NCI-H1694 treated with DMSO at 0.1 percent for 48 hours (cell line): ENCODE measurements at places on chromosomes 12 and 14.

DNA sequence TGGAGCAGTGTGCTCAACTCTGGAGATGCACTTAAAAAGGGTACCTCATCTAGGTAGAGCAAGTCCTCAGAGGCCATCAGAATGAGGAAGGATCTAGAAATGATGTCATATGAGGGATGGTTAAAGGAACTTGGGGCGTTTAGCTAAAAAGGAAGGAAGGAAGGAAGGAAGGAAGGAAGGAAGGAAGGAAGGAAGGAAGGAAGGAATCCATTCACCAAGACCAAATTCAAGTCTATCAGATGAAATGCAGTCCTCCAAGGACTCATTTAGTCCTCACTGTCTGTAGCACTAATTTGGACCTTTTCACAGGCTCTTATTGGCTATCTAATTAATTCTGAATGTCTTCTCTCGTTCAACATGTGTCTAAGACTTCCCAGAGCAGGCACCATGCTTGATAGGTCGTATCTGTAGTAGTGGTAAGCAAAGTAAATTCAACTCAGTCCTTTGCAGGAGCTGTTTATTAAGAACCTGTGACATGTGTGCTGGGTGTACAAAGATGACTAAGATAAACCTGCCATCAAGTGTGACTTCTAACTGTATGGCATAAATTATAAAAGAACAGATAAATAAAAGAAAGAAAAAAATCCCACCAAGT is 63.5 kb downstream of the LLPH start:
- DNase-seq: no peak

DNA sequence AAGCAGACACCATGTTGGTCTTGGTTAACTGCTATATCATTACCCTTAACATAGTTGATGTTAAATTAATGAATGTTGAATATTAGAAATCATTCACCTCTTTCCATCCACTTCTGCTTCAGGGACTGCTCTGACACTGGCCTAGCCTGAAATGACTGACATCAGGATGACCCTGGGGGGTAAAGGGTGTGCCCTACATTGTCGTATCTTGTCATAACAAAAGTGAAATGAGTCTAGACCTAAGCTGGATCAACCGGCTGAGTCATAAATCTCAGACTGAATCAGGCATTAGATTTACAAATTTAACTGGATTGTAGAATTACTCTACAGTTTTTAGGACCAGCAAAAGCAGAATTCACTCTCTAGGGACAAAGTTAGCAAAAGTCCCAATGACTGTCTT is 35.3 kb downstream of the KICS2 start:
- DNase-seq: no peak

DNA sequence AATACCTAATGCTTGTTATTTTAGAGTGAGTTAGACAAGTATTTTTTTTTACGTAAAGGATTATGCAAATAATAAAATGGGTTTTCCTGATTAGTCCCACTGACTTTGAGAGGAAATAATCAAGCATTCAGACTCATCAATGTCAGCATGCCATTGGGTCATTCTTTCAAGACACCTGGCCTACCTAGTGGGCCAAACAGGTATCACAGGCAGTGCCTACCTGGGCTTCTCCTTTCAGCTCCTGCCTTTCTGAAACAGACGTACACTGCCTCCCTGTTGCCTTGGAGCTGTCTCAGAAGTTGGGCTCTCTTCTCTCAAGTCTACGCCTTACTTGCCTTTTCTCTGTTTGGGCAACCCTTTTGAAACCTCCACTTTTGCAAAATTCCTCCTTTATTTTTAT is 545.6 kb downstream of the SNAPC1 start:
- no peak for DNase-seq

DNA sequence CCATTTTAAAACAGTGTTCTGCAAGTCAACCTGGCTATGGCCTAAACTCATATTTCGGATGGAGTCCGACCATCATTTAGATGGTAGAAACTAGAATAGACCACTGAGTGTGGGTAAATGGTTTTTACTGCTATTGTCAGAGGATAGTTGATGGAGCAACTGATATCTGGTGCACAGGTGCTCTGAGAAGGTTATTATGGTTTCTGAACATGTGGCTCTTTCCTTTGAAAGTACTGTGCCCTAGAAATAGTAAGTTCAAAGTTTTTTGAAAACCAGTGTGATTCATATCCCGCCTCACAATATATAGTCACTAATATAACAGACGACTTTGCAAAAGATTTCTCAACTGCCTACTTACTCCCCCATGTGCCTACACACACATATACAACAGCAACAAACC is 64.4 kb upstream of the BTG1 start:
- DNase-seq: no peak

- DNase-seq: no peak
Observed at GRCh38 chr14:54362759-54363437, 33.9 kb upstream of the CDKN3 start.

GRCh38 chr12:132986885-132987225 is 688 bp downstream of the ZNF26 start:
- DNase-seq: no peak

- DNase-seq: peak; percentile 73
Observed at GRCh38 chr14:57871459-57872080, 5.7 kb upstream of the SLC35F4 start.

DNA sequence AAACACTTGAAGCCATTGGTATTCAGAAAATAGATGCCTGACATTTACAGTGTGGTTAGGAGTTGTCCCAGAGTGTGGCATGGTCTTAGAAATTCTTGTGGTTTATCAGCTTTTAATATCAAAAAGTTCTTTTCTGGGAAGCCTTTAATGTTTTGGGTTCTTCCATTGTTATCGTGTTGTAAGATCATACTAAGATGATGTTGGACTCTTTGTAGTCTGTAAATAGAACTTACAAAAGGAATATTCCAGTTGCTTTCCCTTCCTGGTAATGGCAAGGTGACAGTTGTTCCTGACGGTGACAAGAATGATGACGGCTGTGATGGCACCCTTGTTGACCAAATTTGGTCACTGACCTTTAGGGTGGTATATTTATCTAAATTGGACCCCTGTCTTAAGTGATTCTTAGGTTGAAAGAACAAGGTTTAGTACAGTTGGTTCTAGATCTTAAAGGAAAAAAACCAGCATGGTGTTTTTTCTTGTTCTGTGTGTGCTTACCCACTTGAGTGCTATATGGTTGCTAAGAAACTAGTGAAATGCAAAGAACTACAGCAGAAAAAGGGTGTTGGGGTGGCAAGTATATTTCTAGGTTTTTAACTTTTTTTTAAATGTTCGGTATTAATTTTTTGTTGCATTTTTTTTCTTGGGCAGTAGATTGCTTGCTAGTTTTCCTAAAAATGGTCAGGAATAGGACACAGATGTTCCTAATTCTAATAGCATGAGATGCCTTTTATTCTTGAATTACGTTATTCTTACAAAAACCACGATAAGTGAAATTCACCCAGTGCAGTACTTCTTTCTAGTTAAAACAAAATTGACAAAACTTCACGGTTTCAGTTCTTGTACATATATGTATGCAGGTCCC is 2.1 kb downstream of the ATP2A2 start:
- DNase-seq: no peak

DNA sequence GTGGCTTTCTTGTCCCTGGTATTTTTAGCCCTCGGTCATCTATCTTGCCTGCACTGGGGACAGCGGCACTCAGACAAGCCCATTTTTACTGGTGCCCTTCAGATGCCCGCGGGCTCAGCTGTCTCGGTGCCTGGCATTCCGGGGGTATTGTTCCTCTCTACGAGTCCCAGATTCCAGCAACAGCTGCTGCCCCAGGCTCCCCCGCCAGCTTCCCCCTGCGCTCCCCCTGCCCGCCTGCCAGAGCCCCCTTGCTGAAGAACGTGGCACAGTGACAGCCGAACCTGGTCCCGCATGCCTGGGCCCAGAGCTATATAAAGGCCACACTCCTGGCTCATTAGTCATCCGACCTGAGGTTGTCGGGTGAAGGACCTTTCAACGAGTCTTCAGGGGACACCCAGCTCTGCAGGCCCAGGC is 10.9 kb upstream of the MYL2 start:
- DNase-seq: no peak

- DNase-seq: no peak
Observed at GRCh38 chr14:94043111-94043755, 17.1 kb downstream of the OTUB2 start.

- no peak for DNase-seq
Observed at GRCh38 chr12:111819191-111820158, 22.6 kb upstream of the MAPKAPK5 start.

DNA sequence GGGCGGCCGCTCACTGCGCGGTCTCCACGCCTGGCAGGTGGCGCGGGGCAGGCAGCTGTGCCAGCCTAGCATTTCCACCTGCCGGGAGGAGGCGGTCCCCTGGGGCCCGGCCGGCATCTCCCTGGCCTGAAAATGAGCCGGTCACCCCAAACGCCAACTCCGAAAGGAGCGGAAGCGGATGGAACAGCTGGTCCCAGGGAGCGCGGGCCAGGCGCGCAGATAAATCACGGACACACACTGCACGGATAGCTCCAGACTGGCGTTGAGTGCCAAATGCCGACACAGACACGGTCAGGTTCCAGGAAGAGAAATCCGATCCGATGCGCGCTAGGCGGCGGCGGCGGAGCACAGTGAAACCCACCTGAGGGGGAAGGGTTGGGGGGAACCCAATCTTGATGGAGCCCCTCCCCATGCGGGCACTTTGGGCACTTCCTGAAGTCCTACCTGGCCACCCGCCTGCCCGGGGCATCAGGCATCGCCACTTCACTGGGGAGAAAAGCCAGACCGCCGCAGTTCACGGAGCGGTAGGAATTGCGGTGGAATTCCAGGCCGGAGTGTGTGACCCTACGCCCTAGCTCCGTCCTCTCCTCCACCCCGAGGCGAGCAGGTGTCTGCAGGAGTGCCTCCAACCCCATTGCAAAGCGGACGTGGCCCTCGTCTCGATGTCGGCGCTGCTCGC is 624 bp upstream of the PLEKHD1 start:
- DNase-seq: no peak

DNA sequence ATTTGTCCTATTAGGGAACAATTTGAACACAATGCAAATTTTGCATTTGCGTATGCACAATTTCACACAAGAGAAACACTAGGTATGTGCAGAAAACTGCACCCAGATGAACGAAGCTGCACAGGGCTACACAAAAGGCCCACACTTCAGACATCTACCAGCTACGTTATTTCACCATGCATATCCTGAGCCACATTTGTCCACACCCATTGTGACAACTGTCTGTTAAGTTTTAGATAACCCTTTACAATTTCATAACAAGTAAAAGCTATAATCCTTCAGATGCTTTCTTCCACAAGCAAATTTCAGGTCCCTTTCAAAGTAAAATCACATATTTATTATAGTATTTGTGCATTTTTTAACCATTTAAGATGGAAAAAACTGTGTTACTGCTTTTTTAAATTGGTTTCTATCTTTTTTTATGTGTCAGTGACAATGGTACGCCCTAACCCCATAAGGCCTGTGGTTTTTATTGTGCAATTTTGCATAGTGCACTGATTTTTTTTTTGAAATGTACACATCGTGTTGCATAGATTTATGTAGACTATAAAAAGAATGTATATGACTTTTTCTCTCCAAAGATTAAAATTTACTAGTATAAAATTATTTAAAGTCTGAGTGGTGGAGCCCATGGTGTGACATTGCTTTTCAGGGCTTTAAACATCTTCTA is 87.8 kb upstream of the BTG1 start:
- no peak for DNase-seq

DNA sequence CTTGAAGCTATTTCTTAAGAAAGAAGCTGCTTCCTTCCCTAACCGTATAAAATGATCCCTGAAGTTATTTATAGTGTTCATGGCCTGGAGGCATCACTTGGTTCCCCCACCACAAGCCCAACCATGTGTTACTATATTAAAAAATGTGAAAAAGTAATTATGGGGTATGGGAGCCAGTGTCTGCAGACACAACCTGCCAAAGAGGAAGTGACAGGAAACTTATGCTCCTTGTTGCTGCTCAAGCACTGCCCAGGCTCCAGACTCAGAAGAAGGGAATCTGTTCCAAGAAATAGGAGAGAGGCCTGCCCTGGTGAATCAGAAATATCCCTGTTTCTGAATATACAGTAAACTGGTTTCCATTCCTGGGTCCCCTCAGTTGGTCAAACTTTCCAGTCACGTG is 217.2 kb upstream of the BMP4 start:
- no peak for DNase-seq

GRCh38 chr12:117699118-117699517 is 269.7 kb downstream of the KSR2 start:
- DNase-seq: no peak

DNA sequence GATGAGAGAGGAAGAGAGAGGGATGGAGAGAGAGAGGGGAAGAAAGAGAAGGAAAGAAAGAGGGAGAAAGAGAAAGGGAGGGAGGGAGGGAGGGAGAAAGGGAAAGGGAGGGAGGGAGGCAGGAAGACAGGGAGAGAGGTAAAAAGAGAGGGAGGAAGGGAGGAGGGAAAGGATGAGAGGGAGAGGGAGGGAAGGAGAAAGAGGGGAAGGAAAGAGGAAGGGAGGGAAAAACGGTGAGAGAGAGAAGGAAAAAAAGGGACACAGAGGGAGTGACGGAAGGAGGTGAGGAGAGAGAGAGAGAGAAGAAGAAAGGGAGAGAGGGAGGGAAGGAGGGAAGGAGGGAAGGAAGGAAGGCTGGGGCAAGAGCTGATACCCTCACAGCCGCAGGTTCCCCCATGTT is 56.8 kb downstream of the FOXN3 start:
- DNase-seq: no peak

DNA sequence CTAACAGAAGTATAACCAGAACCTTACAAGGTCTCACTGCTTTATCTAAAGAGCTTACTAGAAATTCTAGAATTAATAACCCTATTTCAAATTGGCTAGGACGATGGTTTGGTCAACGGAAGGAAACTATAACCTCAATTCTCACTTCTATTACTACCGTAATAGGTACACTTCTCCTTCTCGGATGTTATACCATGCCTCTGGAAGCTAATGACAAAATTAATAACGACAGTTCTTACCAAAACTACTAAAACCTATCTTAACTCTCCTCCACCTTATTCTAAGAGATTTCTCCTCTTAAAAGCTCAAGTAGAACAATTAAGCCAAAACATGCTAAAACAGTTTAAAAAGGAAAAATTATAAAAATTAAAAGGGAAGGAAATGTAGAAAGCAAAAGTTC is 23.7 kb upstream of the UBC start:
- no peak for DNase-seq

DNA sequence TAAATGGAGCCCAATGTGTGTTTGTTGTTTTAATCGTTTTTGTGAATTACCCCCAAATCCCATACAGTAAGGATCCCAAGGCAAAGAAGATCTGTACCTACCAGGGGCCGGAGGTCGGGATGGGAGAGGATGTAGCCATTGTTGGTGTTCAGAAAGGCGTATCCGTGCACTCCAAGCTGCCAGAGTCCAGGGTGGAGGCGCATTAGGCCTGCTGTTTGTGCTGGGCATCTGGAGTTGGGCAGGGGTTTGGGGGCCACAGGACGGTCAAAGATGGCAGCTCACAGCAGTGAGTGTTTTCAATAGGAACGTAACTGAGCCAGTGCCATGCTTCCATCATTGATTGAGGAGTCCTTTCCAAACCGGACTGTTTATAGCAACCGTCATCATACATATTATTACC is 40.2 kb downstream of the CACNA2D4 start:
- DNase-seq: no peak

- no peak for DNase-seq
Observed at GRCh38 chr14:102590667-102591099, 1.8 kb upstream of the RCOR1 start.
